ENCODE measurements at places on chromosomes 12 and 14. TPM values are rescaled to one million over a fixed set of nuclear protein-coding genes. Genes with fewer than 3 reads are reported as not detected.

Gene MFAP5
- 100 TPM for total RNA-seq

Gene KRT6C
- 19.3 TPM for total RNA-seq

Gene SRGAP1
- total RNA-seq: 6.1 TPM

Gene SLC25A21
- 1.3 TPM for total RNA-seq

Gene KCNA5
- total RNA-seq: 3.7 TPM

Gene RNASE1
- total RNA-seq: 38.5 TPM

Gene LTA4H
- total RNA-seq: 64.5 TPM

Gene SIRT4
- 5.0 TPM for total RNA-seq

Gene KRT75
- 0.21 TPM for total RNA-seq

Gene ACOT6
- total RNA-seq: not detected

Gene DIP2B
- total RNA-seq: 40.8 TPM

Gene CLEC2B
- total RNA-seq: 25.2 TPM

Gene FRS2
- 66.4 TPM for total RNA-seq

Gene ESR2
- 0.21 TPM for total RNA-seq

Gene EXOC3L4
- 6.3 TPM for total RNA-seq

Gene AGAP2
- total RNA-seq: 3.7 TPM

Gene G2E3
- 32.4 TPM for total RNA-seq

All from tongue (tissue), 3 donors.